ENCODE measurements at places on chromosomes 5 and 9.

- DNase-seq: no peak
Observed at GRCh38 chr9:13446286-13446937, 166.9 kb upstream of the MPDZ start.

DNA sequence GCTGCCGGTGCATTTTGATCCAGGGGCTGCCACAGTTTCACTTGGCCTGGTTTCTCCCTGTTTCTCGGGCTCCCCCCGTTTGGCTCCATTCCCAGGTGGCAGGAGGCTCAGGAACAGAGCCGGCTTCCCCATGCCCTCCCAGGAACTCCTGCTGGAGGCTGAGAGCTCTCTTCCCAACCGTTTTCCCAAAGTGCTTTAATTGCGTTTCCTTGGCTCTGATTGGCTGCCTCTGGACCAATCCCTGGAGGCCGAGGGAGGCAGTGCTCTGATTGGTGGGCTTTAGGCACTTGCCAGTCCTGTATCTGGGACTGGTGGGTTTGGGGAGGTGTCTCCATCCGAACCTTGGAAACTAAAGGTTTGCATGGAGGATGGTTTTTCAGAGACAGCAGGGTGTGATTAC is 4.9 kb downstream of the TSPAN17 start:
- DNase-seq: no peak

GRCh38 chr9:138007566-138007917 is 130.0 kb downstream of the CACNA1B start:
- DNase-seq: no peak

DNA sequence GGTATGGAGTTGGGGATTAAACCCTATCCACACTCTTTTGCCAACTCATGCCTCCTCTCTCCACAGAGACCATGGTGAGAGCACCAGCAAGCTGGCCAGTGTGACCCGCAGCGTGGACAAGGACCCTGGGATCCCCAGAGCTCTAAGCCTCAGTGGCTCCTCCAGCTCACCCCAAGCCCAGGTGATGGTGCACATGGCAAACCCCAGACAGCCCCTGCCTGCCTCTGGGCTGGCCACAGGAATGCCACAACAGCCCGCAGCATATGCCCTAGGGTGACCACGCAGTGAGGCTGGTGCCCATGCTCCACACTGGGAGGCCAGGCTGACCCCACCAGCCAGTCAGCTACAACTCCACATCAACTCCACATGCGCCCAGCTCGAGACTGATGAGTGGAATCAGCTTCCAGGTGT is 11.5 kb upstream of the CARD19 start:
- DNase-seq: no peak

DNA sequence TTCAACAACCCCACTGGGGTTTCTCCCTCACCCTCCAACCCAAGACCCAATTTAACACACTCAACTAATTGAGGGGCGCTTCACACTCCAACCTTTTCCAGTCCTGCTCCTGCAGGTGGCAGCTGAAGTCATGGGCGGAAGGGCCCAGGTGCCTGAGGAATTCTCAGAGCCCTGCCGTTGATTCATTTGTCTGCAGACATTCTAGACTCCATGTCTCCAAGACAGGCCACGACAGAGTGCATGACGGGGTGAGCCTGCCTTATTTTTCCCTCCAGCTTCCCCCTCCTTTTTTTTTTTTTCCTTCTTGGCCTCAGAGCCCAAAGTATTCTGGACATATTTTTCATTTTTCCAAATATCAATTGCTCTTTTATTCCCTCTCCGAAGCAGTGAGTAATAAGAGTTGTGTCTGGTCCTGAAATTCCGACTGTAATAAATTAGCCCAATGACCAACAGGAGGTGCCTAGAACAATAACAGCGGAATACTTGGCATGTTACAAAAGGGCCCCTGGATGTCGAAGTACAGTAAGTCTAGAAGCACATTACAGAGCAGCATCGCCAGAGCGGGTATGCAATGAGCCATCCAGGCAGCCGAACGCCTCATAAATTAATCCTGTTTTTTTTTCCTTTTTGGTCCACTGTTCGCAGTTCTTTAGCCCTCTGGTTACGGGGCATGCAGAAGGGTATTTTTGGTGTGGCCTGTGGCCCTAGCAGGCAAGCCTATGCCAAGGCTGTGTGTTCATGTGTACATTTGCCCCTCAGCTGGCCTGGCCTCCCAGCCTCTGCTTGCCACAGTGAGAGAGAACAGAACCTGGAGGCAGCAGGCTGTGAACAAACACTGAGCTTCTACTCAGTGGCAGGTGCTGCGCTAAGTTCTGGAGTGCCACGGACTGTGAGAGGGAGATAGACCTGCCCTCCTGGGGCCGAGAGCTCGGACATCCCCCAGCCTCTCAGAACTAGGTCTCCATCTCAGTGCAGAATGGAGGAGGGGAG is 8.6 kb upstream of the SMIM23 start:
- no peak for DNase-seq

DNA sequence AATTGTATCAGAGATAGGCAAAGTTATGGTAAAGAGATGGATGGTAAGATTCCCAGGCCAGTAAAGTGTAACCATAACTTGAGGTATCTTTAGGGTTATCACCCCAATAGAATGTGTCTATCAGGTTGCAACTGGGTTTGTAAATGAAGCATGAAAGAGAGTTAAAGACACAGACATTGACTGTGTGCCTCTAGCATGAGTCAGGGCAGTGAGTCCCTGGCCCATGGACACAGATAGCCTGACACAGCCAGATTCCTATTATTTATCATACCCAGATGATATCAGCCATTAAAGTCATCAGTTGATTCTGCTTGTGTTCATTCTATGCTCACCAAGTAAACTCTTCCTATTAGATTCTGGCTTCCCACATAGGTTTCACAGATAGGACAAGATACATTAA is 33.5 kb upstream of the SNAPC3 start:
- DNase-seq: no peak

DNA sequence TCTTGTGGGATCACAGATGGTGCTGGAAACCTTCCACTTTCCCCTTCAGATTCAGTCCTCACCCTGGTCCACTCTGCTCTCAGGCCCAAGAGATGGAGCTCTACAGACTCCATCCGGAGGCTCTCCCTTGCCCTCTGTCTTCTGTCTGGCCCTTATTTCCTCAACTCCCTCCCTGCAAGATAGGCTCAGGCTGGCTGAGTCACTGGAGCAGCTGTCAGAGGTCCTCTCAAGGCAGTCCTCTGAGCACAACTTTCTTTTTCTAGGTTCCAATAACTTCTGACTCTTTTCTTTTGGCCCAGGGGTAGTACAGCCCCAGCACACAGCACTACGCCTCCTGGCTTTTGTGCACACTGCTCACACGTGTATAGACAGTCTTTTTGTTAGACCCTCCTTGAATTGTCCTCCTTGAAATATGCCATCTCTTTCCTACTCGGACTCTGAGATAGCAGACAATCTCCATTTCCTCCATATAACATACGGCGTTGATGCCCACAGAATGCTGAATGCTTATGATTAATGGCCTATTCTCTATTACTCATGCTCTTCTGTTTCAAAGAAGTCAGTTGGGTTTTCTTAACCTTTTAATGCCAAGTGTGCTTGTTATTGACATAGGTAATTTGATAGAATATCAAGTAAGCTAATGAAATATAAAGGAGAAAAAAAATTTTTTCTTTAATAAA is 193.1 kb downstream of the SLC12A2 start:
- DNase-seq: no peak
